Stimulated activated naive B cell treated with anti-CD40 and anti-IgM and Interleukin-4, amounts not matched to agents 10 μg/mL and 1 μg/mL and 100 μg/mL, for 72 hours (primary cell): ENCODE measurements at places on chromosomes 2 and 18.

- DNase-seq, result no peak
These were observed 34.9 kb downstream of the FAM168B start for GRCh38 chr2:131058214-131058843.

DNA sequence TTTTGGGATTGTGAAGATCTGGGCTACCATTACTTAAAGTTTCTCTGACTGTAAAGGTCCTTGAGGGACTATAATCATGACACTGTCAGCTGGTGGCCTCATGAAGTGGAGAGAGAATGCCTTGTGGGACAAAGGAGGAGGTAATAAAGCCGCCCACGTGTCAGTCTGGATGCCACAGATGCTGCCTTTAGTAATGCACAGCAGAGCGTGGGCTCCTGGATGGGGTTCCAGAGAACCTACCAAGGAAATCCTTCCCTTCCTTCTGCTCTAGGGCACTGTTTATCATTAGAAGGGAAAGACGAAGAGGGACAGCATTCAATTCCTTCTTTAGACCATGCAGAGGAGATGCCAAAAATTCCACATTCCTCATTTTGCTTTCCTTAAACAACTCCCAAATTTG, 63.5 kb downstream of the COL5A2 start:
- DNase-seq, result no peak

DNA sequence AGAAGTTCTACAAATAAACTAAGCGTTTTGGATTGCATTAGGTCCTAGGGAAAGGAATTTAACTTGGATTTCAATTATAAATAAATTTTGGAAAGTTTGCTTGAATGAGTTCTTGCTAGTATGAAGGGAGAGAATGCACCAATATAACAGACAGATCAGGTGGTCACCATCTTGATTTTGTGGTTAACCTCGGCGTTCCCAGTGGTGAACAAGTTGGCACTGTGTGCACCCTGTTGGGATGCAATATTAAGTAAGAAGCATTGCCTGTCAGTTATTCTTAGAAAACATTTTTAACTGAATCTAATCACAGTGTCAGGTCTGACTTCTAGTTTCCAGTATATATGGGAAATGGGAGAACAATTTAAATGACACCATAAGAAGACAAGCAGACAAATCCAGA, 673.4 kb downstream of the SLC4A3 start:
- no peak for DNase-seq

GRCh38 chr2:70580352-70580751, 26.7 kb upstream of the TGFA start:
- DNase-seq, result no peak

GRCh38 chr2:33081691-33082090, 134.9 kb downstream of the LTBP1 start:
- DNase-seq, result no peak
